ENCODE measurements at places on chromosomes 11 and 22. TPM values are rescaled to one million over a fixed set of nuclear protein-coding genes. Genes with fewer than 3 reads are reported as not detected.
A peak's percentile ranks its signal among the peaks of the same experiment; 100 is the strongest.

GRCh38 chr11:111301842-111302118, 3.4 kb downstream of the POU2AF3 start:
- H3K27ac ChIP-seq: no peak overlapping the region
- no peak overlapping the region for H3K4me3 ChIP-seq
- H3K27me3 ChIP-seq: peaks cover 56% of the 10 kb centered on the region

DNA sequence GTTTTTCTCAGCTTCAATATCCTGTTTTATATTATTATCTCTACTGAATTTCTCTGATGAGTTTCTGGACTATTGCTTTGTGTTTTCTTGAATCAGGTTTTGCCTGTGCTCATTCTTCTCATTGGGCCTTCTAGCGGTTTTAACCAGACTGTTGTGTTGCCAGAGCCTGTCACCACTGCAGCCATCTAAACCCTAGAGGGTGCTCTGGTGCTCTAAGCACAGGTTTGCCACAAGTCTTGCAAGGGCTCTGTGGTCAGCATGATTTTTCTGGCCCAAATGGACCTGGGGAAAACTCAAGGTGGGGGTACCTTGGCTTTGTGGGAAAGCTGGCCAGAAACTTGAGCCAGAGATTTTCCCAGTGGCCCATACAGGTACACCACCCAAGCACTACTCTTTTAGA, 52.4 kb upstream of the TYR start:
- no peak for DNase-seq
- no peak overlapping the region for H3K4me3 ChIP-seq
- no peaks in the 10 kb centered on the region for H3K27me3 ChIP-seq
- no peak overlapping the region for H3K27ac ChIP-seq
- no peaks in the 10 kb centered on the region for H3K4me1 ChIP-seq
- H3K36me3 ChIP-seq: no peaks in the 10 kb centered on the region

DNA sequence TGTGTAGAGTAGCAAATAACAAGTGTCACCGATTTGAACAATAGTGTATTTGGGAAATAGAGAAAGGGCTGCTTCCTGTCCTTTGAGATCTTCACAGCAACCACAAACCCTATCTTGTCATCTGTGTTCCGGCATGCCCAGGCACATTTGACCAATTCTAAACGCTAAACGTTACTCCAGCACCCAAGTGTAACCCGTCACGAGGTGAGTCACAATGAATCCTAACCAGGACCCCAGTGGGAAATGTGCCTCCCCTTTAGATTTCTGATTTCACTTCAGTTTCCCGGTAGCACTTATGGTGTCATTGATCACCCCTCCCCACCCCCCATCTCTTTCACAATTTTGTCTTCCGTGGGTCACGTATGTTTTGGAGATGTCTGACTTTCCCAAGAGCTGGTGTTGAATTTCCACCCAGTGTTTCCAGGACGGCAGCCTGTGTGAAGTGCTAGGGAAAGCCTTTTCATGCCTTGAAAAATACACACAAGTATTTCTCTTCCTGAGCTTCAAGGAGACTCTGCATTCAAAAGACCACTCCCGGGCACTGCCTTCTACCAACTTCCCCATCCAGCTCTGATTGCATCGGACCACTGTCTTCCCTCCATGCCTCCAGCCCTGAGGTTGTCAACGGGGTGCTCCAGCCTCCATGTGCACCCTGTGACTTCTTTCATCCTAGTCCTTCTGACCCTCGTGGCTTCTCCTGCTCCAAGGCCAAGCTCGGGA, 10.5 kb upstream of the C11orf24 start:
- peak overlapping the region; percentile 43 for H3K27ac ChIP-seq
- H3K4me1 ChIP-seq: peaks cover 19% of the 10 kb centered on the region
- no peak for DNase-seq
- H3K36me3 ChIP-seq: no peaks in the 10 kb centered on the region
- peaks cover 9% of the 10 kb centered on the region for H3K27me3 ChIP-seq

DNA sequence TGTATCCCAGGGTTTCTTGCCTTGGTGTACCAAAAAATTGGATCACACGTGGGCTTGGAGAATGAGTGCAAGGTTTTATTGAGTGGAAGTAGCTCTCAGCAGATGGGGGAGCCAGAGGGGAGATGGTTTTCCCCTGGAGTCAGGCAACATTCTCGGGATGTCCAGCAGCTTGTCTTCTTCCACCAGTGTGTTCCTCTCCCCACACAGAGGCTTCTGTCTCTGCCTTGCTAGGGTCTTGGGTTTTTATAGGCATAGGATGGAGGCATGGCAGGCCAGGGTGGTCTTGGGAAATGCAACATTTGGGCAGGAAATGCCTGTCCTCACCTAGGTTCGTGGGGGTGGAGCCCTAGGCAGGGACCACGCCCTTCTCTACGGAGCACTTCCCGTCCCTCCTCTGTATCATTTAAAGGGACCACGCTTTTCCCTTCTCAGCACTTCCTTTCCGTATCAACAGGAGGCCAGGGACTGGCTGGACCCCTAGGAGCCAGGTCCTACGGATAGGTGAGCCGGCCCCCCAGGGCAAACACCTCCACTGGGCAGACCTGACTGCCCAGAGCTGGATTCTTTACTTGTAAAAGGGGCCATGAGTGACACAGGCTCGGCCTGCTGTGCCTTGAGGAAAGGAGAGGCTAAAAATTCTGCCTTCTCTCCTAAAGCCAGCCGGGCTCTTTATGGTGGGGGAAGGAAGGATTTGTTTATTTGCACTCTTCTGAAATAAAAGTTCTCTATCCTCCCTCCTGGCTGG, 55.3 kb upstream of the CCDC188 start:
- peak overlapping the region; percentile 91 for H3K4me3 ChIP-seq
- peaks cover 22% of the 10 kb centered on the region for H3K4me1 ChIP-seq
- peak overlapping the region; percentile 79 for H3K27ac ChIP-seq
- DNase-seq: peak; percentile 30
- H3K27me3 ChIP-seq: no peaks in the 10 kb centered on the region

DNA sequence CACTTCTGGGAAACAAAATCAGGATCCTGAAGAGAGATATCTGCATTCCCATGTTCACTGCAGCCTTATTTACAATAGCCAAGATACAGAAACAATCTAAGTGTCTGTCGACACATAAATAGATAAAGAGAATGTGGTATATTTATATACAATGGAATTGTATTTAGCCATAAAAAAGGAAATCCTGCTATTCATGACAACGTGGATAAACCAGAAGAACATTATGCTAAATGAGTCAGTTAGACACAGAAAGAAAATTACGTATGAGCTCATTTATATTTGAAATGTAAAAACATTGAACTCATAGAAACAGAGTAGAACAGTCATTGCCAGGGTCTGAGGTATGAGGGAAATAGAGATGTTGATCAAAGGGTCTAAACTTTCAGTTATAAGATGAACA, 6.1 kb downstream of the MRPL17 start:
- peaks cover 42% of the 10 kb centered on the region for H3K4me1 ChIP-seq
- DNase-seq: no peak
- H3K27me3 ChIP-seq: no peaks in the 10 kb centered on the region
- no peak overlapping the region for H3K27ac ChIP-seq

- no peak for DNase-seq
- peaks cover 2% of the 10 kb centered on the region for H3K36me3 ChIP-seq
- H3K4me3 ChIP-seq: no peak overlapping the region
- H3K4me1 ChIP-seq: peaks cover 9% of the 10 kb centered on the region
- no peak overlapping the region for H3K27ac ChIP-seq
- no peaks in the 10 kb centered on the region for H3K27me3 ChIP-seq
These were observed 11.2 kb upstream of the GAB2 start for GRCh38 chr11:78428773-78429172.

DNA sequence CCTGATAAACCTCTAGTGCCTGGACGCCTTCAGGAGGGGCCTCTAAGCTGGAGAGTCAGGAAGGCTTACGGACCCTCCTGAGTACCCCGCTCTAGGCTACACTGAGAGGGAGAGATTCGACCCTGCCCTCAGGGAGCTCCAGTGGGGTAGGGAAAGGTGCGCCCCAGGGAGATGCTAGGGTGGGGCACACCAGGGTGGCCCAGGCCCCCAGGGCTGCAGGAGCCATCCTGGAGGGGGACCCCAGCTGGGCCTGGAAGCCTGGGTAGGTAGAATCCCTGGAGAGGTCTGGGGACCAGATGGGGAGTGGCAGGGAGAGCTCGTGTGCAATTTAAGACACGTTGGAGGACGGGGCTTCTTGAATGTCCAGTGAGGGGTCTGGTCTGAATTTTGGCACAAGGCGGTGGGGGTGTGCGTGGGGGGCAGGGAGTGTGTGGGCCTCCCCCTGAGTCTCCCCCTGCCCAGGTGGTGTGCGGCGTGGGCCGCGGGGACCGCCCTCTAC, 4.7 kb downstream of the CARNS1 start:
- peak overlapping the region; percentile 87 for H3K4me3 ChIP-seq
- H3K27ac ChIP-seq: no peak overlapping the region
- no peaks in the 10 kb centered on the region for H3K27me3 ChIP-seq
- no peaks in the 10 kb centered on the region for H3K36me3 ChIP-seq
- DNase-seq: no peak

GRCh38 chr11:72781313-72782080, 12.3 kb downstream of the STARD10 start:
- peaks cover 27% of the 10 kb centered on the region for H3K4me1 ChIP-seq
- peak overlapping the region; percentile 86 for H3K4me3 ChIP-seq
- H3K27ac ChIP-seq: peak overlapping the region; percentile 91
- peak; percentile 73 for DNase-seq
- H3K36me3 ChIP-seq: peaks cover 5% of the 10 kb centered on the region
- H3K27me3 ChIP-seq: no peaks in the 10 kb centered on the region

DNA sequence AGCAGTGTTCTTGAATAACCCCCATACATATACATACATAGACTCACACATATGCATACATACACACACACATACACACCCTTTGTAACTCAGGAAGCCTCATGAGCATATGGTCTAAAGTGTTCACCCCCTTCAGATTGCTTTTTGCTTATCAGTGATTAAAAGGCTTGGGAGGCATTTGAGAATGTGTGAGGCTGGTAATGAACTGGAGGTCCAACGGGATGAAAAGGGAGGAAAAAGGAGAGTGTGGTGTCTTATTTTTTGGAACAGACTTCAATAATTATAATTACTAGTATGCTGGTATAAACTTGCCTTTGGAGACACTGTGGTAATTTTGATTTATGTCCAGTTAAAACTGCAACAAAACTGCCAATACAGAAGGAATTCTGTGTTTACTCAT, 124.5 kb downstream of the UVRAG start:
- no peak overlapping the region for H3K27ac ChIP-seq
- no peak overlapping the region for H3K4me3 ChIP-seq
- no peaks in the 10 kb centered on the region for H3K27me3 ChIP-seq
- H3K4me1 ChIP-seq: peaks cover 8% of the 10 kb centered on the region
- H3K36me3 ChIP-seq: no peaks in the 10 kb centered on the region
- no peak for DNase-seq

DNA sequence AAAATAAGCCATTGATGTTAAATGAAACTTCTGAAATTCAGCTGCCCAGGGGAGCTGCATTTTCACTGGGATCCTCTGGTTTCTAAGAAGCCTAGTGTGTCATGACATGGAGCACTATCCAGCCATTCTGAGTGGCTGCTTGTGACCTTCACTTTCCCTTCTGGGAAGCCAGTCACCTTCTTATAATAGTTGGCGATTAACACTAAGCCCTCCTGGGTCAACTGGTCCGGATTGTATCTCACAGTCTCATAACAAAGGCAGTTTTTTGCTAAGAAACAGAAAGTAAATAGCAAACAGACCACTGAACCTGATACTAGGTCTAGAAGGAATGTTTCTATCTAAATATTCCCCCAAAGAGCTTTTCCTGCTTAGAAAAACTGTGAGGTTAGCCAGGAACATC, 7.9 kb downstream of the CSRP3 start:
- no peak overlapping the region for H3K27ac ChIP-seq
- DNase-seq: no peak
- no peak overlapping the region for H3K4me3 ChIP-seq
- no peaks in the 10 kb centered on the region for H3K36me3 ChIP-seq
- H3K4me1 ChIP-seq: no peaks in the 10 kb centered on the region
- H3K27me3 ChIP-seq: no peaks in the 10 kb centered on the region

DNA sequence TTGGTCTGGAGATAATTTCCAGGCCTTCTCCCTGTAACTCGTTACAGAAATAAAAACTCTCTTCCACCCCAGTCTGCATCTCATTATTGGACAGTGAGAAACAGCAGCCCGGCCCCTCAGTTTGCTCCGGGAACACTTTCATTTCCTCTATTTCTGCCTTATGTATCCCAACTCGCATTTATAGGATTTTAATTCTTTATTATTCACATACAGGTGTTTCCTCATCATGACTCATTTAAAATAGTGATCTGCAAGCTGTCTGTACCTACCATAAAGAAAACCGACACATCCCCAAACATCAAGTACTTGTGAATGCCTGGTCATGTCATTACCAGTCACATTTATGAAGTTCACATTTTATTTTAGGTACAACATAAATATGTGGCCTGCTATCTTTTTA, 42.8 kb downstream of the PIWIL3 start:
- no peak for DNase-seq
- H3K4me3 ChIP-seq: no peak overlapping the region
- H3K27ac ChIP-seq: no peak overlapping the region
- H3K4me1 ChIP-seq: peaks cover 6% of the 10 kb centered on the region
- H3K36me3 ChIP-seq: no peaks in the 10 kb centered on the region
- H3K27me3 ChIP-seq: peaks cover 68% of the 10 kb centered on the region

DNA sequence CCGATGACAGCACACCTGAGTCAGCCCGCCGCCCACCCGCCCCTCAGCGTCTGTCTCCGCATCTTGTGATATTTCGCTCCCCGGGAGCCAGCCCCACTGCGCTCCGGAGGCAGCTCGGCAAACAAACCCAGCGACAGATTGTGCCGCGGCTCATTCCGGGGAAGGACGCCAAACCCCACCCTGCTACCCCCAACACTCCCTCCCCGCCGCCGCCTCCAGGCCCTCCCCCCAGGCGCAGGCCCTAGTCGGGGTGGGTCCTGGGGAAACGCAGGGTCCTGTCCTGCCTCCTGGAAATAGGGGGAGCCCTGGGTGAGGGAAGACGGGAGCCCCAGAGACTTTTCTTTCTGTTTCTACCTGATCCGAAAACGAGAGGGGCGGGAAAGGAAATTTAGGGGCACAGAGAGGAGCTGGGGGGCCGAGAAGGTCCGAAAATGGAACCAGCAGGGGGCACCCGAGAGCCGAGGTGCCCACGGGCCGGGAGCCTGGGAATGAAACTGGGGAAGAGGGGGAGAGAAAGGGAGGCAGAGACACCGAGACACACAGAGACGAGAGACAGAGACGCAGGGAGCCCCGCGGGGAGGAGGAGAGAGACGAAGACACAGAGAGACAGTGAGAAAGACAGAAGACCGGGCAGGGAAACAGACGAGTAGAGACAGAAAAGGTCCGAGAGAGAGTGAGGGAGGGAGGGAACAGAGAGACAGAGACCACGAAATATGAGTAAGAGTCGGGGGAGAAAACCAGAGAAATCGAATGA, 1.7 kb upstream of the RTN4RL2 start:
- H3K27me3 ChIP-seq: peaks cover 33% of the 10 kb centered on the region
- peak overlapping the region; percentile 83 for H3K27ac ChIP-seq
- peak; percentile 24 for DNase-seq
- H3K36me3 ChIP-seq: peaks cover 5% of the 10 kb centered on the region
- H3K4me1 ChIP-seq: peaks cover 23% of the 10 kb centered on the region

TBX10 gene
- not detected for total RNA-seq

PRG3 gene
- total RNA-seq: not detected

OR52H1 gene
- not detected for total RNA-seq

SLC22A25 gene
- total RNA-seq: not detected

CECR2 gene
- 0.29 TPM for total RNA-seq

All from T-helper 17 cell (primary cell).